SJSA1 (cell line): ENCODE measurements at places on chromosomes 12 and 14. TPM values are rescaled to one million over a fixed set of nuclear protein-coding genes. Genes with fewer than 3 reads are reported as not detected.

The ADCK1 gene
- total RNA-seq, result 1.5 and 1.8 TPM in 2 replicates

GRCh38 chr12:22628228-22628627 is 3.3 kb downstream of the ETNK1 start:
- no peak for DNase-seq

- peak; percentile 19 for DNase-seq
Observed at GRCh38 chr12:15584366-15585041, 204.7 kb downstream of the EPS8 start.

DNA sequence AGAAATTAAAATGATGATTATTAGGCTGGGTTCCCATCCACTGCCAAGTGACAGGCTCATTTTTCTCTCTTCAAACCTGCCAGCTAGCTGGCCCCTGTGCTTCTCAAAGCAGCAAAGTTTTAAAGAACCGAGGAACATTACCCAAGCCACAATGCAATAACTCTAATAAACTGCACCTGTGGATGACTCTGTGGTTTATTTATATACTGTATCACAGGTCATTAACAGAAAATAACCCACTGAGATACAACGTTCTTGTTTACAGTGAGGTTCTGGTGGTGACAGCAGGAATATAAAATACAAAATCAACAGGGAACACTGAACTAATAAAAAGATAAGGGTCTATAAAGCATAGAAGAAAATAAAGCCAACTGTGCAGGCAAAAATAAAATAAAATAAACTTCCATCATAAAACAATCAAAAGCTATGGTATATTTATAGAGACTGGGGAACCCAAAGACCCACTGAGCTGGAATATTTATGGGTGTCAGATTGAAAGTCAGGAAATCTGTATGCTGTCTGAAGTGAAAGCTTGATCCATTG is 472.9 kb downstream of the NOVA1 start:
- DNase-seq, result no peak

DNA sequence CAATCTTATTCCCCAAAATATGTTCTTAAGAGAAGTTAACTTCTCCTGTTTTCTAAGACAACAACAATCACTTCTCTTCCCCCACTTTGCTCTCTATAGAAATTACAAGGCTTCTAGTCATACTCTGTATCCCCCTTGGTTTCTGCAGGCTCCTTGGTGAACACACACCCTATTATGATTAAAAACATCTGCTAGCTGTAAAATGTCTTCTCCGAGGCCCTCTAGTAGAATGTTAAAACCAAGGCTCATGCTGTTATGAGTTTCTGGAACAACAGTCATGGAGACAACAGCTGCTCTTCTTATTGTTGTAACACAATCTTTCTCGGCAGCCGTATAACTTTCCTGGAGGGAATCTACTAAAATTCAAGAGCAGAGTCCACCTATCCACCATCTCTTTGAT is 397.5 kb upstream of the CCDC196 start:
- no peak for DNase-seq

- DNase-seq, result no peak
Observed at GRCh38 chr12:15886372-15887042, 4.3 kb downstream of the STRAP start.
